ENCODE measurements at places on chromosomes 5 and 9.

DNA sequence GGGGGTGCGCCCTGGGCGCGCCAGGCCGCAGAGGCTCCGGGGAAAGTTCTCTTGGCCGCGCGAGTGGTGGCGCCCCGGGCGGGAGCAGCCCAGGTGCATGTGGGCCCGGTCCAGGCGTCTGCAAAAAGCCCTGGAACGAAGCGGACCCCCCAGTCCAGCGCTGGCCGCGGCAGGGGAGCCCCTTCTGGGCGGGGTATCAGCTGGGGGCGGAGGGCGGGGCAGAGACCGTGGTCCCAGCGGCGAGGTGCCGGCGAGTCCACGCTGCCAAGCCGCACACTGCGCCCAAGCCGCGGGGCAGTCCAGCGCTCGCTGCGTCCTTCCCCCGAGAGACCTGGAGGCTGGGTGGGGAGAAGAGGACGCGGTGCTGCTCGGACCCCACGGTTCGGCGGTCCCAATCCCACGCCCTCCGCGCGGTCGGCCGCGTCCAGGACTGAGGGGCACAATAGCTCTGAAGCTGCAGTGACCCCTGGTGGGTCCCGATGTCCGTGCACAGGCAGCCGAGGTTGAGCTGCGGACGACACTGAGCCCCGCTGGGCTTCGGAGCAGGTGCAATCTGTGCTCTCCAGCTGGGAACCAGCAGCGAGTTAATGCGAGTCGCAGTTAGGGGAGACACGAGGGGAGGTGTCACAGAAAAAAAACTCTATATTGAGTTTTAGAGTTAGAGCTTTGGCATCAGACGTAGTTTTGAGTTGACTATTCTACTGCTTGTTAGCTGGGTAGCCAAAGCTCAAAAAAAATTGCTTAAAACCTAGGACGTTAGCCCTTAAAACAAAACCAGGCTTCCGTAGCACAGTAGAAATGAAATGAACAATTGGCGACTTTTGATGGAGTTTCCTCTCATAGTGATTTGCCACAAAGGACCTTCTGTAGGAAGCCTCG, 1.1 kb upstream of the EPB41L4A start:
- DNase-seq, result peak; percentile 66

GRCh38 chr5:95417971-95418370, 26.8 kb downstream of the FAM81B start:
- no peak for DNase-seq

- no peak for DNase-seq
Observed at GRCh38 chr9:130426883-130427282, 17.9 kb upstream of the ASS1 start.

DNA sequence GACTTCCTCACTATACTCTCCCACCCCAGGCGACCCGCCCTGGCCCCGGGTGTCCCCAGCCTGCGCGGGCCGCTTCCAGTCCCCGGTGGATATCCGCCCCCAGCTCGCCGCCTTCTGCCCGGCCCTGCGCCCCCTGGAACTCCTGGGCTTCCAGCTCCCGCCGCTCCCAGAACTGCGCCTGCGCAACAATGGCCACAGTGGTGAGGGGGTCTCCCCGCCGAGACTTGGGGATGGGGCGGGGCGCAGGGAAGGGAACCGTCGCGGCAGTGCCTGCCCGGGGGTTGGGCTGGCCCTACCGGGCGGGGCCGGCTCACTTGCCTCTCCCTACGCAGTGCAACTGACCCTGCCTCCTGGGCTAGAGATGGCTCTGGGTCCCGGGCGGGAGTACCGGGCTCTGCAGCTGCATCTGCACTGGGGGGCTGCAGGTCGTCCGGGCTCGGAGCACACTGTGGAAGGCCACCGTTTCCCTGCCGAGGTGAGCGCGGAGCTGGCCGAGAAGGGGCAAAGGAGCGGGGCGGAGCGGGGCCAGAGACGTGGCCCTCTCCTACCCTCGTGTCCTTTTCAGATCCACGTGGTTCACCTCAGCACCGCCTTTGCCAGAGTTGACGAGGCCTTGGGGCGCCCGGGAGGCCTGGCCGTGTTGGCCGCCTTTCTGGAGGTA, 2.1 kb downstream of the CA9 start:
- DNase-seq, result peak; percentile 80

DNA sequence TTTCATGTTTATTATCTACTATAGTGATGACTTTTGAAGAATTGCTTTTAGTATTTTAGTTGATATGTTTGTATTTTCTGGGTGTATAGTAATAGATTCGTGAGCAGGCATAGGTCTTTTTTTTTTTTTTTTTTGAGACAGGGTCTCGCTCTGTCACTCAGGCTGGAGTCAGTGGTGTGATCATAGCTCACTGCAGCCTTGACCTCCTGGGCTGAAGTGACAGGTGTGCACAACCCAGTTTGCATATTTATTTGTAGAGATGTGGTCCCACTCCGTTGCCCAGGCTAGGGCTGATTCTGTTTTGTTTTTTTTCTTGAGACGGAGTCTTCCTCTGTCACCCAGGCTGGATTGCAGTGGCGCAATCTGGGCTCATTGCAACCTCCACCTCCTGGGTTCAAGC, 11.9 kb downstream of the ERBIN start:
- no peak for DNase-seq

GRCh38 chr9:37413311-37413710, 9.2 kb upstream of the GRHPR start:
- no peak for DNase-seq

DNA sequence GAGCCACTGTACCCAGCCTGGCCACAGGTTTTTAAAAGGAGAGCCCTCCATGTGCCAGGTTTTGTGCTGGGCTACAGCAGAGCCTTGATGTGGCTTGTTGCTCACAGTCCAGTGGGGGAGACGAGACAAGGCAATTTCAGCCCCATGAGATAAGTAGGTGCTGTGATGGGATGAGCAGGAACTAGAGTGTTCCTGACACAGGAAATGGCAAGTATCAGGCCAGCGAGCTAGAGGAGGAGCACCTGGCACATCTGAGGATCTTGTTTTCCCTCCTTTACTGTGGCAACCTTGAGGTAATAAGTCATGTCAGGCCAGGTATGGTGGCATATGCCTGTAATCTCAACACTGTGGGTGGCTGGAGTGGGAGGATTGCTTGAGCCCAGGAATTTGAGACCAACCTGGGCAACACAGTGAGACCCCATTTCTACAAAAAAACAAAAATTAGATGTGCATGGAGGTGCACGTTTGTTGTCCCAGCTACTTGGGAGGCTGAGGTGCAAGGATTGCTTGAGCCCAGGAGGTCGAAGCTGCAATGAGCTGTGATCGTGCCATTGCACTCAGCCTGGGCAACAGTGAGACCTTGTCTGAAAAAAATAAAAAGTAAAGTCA, 3.8 kb upstream of the ZDHHC12 start:
- no peak for DNase-seq

DNA sequence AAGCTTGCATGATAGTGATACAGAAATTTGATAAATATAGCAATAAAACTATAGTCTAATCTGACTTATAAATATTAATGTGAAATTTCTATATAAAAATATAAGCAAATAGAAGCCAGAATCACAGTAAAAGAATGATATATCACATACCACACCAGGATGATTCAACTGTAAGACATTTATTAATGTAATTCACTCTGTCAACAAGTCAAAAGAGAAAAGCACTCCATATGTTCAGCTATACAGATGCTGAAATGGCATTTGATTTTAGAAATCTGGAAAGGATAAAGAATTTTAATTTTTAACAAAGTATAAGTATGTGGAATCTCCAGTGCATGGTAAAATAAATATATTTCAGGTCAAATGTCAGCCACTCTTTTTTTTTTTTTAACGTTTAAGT, 372.4 kb downstream of the KCNN2 start:
- DNase-seq, result no peak

GRCh38 chr5:35218981-35219380, 11.3 kb downstream of the PRLR start:
- DNase-seq, result no peak

- no peak for DNase-seq
Observed at GRCh38 chr9:89695441-89695891, 90.7 kb downstream of the GADD45G start.

- DNase-seq, result no peak
Observed at GRCh38 chr5:10995891-10996290, 234.9 kb upstream of the DAP start.

- no peak for DNase-seq
Observed at GRCh38 chr9:135073741-135074305, 13.6 kb upstream of the OLFM1 start.

DNA sequence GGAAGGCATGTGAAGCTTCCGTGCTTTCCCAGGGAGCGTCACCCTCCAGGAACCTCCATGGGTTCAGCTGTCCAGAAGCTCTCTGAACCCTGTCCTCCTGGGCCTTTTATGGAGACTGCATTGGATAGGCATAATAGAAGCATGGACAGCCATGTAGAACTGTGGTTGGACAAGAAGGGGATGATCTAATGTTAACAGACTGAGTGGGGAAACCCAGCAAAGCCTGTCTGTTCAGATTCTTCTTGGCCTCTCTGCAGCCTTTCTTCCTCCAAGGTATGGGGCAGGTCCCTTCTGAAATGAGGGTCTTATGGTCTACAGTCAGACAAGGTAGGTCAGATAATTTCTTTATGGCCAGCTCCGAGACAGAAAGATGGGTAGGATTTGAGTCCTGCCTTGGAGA, 59.1 kb upstream of the CTNNA1 start:
- no peak for DNase-seq

GRCh38 chr5:30099634-30100033, 1093.9 kb upstream of the CDH6 start:
- DNase-seq, result no peak

DNA sequence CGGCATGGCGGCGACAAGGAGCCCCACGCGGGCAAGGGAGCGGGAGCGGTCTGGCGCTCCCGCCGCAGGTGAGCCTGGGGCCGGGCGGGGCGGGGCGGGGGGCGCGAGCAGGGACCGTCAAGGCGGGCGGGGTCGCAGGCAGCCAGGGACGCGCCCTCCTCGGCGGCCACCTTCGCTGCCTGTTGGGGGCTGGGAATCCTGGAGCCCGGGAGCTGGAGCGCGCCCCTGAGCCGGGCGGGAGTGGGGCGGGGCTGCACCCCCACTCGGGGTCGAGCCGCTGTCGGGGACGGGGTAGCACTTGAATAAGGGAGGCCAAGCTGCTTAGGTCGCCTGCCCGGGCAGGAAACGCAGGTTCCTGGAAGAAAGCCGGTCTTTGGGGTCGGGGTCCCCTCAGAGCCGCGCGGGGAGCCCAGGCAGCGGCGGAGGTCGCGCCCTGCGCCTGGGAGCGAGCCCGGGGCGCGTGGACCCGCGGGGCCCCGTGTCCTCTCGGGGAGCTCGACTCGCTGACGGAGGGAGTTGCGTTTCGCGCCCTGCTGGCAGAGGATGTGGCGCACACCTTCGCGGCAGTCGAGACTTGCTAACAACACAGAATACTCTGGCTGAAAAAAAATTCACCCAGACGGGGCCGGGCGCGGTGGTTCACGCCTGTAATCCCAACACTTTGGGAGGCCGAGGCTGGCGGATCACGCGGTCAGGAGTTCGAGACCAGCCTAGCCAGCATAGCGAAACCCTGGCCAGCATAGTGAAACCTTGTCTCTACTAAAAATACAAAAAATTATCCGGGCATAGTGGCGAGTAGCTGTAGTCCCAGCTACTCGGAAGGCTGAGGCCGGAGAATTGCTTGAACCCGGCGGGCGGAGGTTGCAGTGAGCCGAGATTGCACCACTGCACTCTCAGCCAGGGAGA, 552 bp downstream of the OTULINL start:
- DNase-seq, result peak; percentile 91

DNA sequence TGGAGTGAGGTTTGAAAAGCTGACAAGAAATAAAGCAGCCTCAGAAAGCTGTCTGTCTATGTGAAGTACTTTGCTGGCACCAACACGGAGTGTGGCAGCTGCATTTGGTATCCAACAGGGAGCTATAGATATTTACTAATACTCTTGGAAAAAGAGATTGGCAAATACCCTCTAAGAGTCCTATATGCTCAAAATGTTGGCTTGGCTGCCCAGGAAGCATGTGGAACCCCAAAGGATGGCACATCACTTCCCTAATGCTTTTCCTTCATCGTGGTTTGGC, 398.3 kb downstream of the TLE4 start:
- no peak for DNase-seq

DNA sequence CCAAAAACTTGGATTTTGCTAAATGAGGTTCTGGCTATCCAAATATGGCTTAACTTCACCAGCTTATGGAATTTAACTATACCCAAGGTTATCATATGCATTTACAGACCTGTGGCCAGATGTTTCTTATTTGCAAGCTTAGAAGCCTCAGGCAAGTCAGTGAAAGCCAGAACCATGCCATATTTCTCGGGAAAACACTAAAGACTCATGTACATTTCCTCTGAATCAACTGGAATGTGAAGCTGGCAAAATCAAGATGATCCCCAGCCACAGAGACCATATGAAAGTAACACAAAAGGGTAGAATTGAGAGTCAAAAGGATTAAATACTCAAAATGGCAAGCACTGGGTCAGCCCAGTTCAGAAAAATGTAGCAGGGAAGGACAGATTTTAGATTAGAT, 76.4 kb upstream of the SLC1A1 start:
- no peak for DNase-seq

- no peak for DNase-seq
Observed at GRCh38 chr9:94664801-94665200, 25.5 kb upstream of the FBP1 start.

GRCh38 chr9:93884808-93885207, 70.3 kb downstream of the BARX1 start:
- no peak for DNase-seq

- DNase-seq, result no peak
Observed at GRCh38 chr5:40689438-40689837, 9.7 kb downstream of the PTGER4 start.

DNA sequence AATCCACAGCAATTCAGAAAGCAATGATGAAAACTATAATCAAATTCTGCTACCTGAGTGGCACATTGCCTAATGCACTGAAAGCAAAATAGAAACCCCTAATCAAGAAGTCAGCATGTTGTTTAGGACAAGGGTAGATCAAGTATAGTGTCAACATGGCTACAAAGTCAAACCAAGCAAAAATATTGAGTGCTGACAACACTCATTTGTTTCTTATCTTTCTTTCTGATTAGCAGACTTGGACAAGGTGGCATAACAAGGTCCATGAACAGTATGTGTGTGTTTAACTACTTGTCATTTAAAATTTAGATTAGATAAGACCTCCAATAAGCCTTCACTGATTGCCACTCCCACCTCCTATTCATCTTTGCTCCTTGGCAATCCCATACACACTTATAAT, 332.4 kb downstream of the KIAA0825 start:
- no peak for DNase-seq

DNA sequence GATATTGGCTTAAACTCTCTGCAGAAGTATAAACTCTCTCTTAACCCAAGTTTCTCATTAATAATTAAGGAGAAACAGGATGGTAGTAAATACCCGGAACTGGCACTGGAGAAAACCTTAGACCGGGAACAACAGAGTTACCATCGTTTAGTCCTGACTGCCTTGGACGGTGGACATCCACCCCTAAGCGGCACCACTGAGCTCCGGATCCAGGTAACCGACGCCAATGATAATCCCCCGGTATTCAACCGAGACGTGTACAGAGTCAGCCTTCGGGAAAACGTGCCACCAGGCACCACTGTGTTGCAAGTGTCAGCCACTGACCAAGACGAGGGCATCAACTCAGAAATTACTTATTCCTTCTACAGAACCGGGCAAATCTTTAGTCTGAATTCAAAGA, 861 bp downstream of the PCDHGB5 start:
- no peak for DNase-seq
